Right cardiac atrium (tissue), 5 donors: ENCODE measurements at places on chromosomes 2 and 18. TPM values are rescaled to one million over a fixed set of nuclear protein-coding genes. Genes with fewer than 3 reads are reported as not detected.

DNA sequence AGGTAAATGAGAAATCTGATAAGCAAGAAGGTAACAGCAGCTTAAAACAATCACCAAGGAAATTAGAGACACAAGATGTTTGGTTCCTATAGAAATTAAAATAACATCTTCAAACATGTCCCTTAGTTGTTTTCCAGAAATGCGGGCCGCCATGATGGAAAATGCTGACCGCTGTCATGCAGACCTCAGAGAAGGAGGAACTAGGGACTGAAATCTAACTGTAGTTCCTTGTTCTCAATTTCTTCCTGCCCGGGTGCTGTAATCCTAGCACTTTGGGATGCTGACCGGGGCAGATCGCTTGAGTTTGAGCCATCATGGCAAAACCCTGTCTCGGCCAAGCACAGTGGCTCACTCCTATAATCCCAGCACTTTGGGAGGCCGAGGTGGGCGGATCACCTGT, 51.1 kb downstream of the TEX51 start:
- DNase-seq = no peak

- DNase-seq = no peak
These were observed 5.4 kb upstream of the KCNJ13 start for GRCh38 chr2:232781765-232782164.

GRCh38 chr2:226050822-226051221, 651.3 kb downstream of the NYAP2 start:
- DNase-seq = no peak

GRCh38 chr2:134240061-134240460, 13.8 kb upstream of the MGAT5 start:
- DNase-seq = no peak

DNA sequence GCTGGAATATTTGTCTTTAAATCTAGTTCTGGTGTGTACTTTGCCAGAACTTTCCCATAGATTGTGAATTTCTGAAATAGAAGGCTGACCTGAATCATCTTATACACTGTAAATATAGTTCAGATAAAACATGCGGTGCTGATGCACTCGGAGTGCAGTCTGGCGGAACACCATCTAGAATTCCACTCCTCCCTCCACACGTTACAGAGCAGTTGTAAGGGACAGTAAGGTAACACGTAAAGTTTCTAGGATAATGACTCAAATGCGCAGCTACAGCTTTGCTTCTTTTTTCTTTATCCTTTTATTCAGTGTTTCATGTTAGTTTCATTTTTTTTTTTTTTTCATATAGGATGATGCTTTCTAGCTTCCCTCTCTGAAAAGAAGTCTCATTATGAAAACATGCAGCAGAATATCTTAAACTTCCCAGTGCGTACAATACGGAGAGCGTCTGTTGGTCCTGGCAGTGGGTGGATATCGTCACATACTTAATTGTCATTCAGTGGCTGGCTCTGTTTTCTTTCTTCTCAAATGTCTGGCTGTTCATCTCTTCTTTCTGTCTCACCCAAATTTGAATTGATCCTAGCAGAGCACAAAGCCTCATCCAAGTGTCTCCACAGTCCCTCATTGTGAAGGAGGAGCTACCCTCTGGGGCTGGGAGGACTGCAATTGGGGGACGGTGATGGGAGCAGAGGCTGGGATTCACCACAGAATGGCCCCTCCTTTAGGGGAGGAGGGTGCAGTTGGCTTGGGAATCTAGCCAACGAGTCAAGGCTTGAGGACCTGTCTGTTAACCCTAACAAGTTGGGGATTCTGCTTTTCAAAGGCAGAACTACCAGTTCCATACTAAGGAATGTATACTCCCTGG, 138.8 kb downstream of the MYT1L start:
- DNase-seq = no peak

- DNase-seq = no peak
These were observed 134.8 kb upstream of the FSHR start for GRCh38 chr2:49288902-49289700.

DNA sequence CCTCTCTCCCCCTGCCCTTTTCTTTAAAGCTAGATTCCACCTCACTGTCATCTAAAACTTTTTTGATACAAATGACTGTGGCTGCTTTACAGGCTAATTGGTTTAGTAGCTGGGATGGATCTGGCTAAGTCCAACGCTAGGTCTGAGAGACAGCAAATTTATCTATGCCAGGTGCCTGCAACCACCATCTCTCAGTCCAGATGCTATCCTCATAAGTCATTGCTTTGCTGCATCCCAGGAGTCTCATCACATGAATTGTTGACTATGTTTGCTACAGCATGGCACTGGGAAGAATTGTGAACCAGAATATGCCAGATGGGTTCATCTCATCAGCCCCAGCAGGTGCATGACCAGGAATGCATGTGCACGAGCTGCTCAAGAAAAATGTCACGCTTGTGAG, 100.0 kb upstream of the PID1 start:
- no peak for DNase-seq

- no peak for DNase-seq
These were observed 254.8 kb downstream of the GLI2 start for GRCh38 chr2:120990451-120990871.

DNA sequence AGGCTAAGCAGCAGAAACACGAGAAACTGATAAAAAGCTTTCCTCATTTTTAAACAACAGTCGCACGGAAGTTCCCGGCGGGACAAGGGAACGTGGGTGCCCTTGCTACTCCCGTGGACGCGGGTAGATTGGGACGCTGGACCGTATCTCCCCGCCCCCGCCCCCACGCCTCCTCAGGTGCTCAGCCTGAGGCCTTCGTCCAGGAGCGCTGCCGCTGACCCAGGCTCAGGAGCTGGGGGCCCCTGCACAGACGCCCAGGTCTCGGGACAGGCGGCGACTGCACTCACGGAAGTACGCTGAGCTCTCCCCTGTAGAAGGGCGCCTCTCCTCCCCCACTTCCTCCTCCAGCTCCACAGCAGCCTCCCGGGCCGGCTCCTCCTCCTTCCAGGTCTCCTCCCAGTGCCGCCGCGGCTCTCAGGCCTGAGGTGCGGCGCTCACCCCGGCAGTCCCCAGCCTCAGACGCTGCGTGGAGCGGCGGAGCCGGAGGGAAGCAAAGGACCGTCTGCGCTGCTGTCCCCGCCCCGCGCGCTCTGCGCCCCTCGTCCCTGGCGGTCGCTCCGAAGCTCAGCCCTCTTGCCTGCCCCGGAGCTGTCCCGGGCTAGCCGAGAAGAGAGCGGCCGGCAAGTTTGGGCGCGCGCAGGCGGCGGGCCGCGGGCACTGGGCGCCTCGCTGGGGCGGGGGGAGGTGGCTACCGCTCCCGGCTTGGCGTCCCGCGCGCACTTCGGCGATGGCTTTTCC, at the start of gene ITGAV:
Gene ITGAV, plus strand, starts transcription at position 445 of the 738 bp plus-strand sequence. Its CDS starts 283 bp downstream, at position 728.
- DNase-seq = peak; percentile 96

DNA sequence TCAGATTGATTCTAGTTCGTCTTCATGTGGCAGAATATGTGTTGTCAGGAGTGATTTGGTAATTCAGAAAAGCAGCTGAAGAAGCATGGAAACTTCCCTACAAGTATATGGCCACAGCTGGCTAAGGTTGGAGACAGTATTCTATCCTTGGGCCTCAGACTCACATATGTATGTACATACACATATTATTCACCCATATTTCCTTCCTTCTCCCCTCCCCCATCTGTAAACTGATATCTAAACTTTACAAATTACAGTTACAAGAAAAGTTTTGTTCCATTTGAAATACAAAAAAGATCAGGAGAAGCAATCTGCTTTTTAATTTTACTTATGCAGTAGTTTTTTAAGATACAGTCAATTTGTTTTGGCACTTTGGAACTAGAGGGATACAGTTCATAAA, 3.1 kb downstream of the SP3 start:
- no peak for DNase-seq

DNA sequence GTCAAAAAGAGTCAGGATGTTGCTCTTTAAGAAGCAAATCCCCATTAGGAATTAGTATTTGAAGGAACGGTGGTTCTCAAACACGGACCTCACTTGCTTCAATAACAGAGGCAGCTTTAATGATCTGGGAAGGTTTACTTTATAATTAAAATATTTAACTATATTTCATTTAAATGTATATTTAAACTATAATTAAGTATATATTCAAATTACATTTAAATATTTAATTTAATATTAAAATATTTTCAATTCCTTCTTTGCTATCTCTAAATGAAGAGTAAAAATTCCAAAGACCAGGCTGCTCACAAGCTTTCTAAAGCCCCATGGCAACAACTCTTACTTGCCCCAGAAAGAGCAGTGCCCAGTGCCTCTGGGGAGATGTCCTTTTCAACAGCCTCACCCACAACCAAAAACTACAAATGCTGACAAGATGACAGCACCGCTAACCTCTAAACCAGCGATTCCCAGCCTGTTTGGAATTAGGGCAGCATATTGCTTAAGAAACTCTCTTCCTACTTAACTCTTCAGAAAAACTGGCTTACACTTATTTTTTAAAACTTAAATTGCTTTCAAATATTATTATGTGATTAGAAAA, 62.9 kb upstream of the POU3F3 start:
- no peak for DNase-seq

- DNase-seq = no peak
These were observed 49.2 kb downstream of the CYB5A start for GRCh38 chr18:74242438-74243096.

DNA sequence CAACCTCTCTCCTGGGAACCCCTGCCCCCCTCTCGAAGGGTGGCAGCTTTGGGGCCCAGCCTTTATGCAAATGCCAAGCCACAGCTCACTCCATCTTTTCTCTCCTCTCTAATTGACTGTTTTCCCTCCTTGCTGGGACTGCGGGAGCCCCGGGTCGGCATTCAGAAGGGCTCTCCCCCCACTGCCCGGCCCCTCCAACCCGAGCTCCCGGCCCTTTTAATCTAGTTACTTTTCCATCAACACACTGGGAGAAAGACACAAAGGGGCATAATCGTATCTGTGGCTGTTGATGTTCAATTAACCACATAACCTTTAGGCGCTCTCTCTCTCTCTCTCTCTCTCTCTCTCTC, 95.4 kb downstream of the INHBB start:
- no peak for DNase-seq

- no peak for DNase-seq
These were observed 145.5 kb downstream of the ADCYAP1 start for GRCh38 chr18:1050012-1050657.

GRCh38 chr2:28175028-28175427, 217.6 kb upstream of the FOSL2 start:
- DNase-seq = no peak

DNA sequence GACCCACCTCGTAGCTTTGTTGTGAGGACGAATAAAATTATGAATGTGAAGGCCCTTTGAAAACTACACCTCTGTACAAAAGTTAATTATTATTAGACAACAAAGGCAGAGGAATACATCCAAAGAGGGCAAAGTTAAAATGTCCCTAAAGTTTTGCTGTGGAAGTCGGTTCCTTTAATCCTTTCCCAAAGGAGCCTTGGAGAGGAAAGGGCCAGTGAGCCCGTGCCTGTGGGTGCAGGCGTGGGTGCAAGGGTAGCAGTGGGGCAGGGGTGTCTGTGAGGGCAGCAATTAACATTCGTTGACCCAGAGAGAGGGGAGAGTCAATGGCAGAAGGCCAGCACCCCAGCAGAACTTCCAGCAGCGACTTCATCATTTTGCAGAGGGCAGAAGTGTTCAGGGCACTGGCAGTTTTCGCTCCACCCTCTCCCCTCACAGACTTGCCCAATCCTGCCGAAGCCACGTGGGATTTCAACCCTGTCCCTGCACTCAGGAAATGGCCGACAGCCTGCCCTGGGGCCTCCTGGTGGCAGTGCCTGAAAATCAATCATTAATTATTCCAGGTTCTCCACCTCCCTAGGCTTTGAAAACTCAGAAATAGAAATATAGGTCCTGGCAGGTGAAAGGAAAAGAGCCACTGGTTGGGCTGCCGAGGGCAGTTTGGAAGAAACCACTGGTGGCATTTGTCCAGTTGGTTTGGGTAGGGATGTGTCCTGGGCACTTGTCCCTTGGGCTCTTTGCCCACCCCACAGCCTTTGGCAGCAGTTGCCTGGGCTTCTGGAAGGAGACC, 4.2 kb upstream of the PAX8 start:
- peak; percentile 80 for DNase-seq

GRCh38 chr2:70895249-70895648, 40.5 kb upstream of the ATP6V1B1 start:
- no peak for DNase-seq

DNA sequence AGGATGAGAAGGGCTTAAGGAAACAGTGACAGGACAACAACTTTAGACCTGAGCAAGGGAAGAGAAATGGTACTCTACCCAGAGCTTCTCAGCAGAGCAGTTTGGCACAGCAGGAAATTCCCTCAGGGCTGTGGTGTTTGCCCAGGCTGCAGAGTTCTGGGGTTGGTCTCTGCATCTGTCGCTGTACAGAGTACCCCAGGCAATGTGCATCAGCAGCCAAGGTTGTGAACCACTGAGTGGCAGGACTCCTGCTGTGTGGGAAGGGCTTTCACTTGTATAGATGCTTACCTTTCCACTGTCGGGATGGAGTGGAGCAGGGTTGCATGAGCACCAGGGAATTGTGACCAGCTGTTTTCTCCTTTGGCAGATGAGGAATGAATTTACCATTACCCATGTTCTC, 21.2 kb downstream of the STAMBP start:
- DNase-seq = no peak

GRCh38 chr18:74796841-74797576, 199.3 kb downstream of the ZNF407 start:
- DNase-seq = no peak

- DNase-seq = no peak
These were observed 117.9 kb upstream of the SALL3 start for GRCh38 chr18:78861706-78862105.

GRCh38 chr2:230951396-230951795, 26.4 kb upstream of the GPR55 start:
- no peak for DNase-seq

NEU2 gene
- total RNA-seq = not detected

PARD3B gene
- total RNA-seq = 15.6 TPM

ARHGAP15 gene
- total RNA-seq = 4.5 TPM

TRPM8 gene
- not detected for total RNA-seq

NT5C1B gene
- total RNA-seq = not detected

SKA1 gene
- 0.49 TPM for total RNA-seq

CNTNAP5 gene
- total RNA-seq = not detected

SKOR2 gene
- not detected for total RNA-seq

BAZ2B gene
- 34.8 TPM for total RNA-seq

NT5DC4 gene
- total RNA-seq = not detected

SERPINB13 gene
- not detected for total RNA-seq

GYPC gene
- total RNA-seq = 83.2 TPM

ATAD2B gene
- total RNA-seq = 11.2 TPM

COLEC11 gene
- total RNA-seq = 47.6 TPM

APCDD1 gene
- total RNA-seq = 76.1 TPM
